Vagina (tissue), 2 donors: ENCODE measurements at places on chromosomes 16 and 17.

GRCh38 chr16:55082591-55082976 lies 151.9 kb downstream of the IRX5 start:
- no peak for DNase-seq

DNA sequence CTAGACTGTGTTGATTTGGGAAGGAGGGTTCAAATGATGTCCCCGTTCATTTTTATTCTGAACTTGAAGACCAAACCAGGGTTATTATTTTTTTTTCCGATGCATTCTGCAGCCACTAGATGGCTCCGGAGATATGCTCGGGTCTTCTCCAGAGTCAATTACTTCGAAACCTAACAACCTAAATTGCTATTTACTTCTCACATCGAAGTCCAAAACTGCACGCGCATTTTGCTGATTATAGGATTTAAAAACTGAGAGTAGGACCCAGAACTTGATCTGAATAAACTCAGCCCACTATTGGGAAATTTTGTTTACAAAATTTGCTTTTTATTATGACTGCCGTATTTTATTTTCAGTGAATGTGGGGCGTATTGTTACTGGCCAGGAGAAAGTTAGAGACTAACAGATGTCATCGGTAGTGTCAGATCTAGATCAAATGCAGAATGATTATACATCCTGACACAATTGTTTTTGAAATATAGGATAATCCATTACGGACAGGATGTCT lies 263.8 kb downstream of the HS3ST3A1 start:
- DNase-seq = no peak

DNA sequence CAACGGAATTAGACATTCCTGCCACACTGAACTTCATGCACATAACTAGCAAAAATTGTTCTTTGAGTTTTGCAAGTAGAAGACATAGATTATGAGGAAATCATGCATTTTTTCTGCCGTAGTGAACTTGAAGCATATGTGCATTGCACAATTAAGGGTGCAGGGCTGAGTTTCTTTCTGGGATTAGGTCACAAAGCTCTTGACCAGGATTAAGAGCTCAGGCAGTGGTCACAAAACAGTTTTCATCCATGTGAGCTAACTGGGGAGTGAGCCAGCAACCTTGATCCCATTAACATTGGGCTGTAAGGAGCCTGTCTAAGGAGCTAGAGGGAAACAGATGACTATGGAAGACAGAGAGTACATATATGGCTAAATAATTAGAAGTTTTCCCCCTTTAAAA lies 143.7 kb downstream of the PMP22 start:
- DNase-seq = no peak

GRCh38 chr16:81848306-81848853 lies 69.3 kb downstream of the PLCG2 start:
- no peak for DNase-seq

DNA sequence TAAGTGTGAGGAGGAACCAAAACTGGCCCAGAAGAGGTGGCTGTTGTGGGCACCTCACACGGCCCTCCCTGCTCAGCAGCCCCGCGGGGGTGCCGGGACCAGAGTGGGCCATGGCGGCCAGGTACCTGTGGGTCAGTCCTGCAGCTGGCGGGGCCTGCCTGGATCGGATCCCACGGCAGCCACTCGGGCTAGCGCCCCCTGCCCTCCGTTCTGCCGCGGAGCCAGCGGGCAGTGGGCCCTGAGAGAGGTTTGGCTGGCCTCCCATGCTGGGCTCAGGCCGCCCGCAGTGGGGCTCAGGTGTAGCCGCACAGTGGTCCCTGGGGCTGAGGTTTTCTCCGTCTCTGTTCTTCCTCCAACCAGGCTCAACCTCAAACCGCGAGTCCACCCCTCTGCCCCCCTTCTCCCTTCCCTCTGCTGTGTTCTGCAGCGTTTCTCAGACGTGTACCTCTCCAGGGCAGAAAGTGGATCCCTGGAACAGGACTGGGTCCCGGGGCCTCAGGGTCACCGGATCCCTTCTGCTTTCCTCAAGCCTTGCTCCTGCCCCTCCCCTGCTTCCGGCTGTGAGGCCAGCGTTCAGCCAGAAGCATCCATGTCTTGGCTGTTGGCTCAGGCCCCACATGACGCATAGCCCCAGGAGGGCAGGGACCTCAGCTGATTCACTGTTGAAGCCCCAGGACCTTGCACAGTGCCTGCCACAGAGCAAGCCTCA lies 28.6 kb upstream of the ITGA3 start:
- DNase-seq = no peak

GRCh38 chr17:44409309-44410028 lies 20.0 kb upstream of the ITGA2B start:
- no peak for DNase-seq

GRCh38 chr17:73267648-73268537 lies 6.2 kb upstream of the CPSF4L start:
- no peak for DNase-seq

DNA sequence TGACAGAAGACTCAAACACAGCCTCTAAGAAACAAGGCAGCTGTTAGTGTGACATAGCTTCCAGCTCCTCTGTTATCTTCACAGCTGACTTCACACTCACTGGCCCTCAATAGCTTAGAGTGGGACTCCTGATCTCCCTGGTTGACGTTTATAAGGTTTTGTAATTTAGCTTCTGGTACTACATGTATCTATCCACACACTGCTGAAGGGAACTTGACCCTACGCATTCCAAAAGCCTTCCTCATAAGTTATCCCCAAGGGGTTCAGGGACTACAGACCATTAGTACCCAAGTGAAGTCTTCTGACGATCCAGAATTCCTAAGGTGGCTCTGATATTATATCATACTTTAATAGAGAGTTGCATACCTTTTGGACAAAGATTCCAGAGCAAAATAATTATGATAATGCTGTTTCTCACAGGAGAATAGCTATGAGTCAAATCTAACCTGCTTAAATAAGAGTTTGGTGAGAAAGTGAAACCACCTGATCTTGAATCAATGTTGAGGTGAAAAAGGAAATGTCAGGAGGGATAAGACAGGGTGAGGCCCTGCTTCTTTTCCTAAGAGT lies 14.5 kb downstream of the ACACA start:
- DNase-seq = no peak

GRCh38 chr17:5508810-5509209 lies 22.4 kb downstream of the MIS12 start:
- no peak for DNase-seq

DNA sequence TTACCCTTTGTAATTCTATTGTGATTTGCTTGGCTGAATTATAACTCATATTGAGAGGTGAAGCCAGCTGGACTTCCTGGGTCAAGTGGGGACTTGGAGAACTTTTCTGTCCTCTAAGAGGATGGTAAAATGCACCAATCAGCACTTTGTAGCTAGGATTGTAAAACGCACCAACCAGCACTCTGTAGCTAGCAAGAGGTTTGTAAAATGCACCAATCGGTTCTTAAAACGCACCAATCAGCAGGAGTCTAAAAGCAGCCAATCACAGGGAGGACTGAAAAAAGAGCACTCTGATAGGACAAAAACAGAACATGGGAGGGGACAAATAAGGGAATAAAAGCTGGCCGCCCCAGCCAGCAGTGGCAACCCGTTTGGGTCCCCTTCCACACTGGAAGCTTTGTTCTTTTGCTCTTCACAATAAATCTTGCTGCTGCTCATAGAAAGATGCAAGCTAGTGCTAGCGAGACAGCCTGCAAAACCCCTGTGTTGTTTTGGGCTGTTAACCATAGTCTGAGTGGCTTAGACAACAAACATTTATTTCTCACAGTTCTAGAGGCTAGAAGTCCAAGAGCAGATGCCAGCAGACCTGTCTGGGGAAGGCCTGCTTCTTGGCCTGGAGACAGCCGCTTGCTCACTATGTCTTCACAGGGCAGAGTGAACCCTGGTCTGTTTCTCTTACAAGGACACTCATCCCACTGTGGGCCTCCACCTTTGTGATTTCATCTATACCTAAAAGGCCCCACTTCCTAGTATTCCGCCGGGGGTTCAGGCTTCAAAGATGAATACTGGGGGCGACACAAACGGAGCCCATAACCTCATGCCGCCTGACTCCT lies 39.0 kb upstream of the CRISPLD2 start:
- no peak for DNase-seq

DNA sequence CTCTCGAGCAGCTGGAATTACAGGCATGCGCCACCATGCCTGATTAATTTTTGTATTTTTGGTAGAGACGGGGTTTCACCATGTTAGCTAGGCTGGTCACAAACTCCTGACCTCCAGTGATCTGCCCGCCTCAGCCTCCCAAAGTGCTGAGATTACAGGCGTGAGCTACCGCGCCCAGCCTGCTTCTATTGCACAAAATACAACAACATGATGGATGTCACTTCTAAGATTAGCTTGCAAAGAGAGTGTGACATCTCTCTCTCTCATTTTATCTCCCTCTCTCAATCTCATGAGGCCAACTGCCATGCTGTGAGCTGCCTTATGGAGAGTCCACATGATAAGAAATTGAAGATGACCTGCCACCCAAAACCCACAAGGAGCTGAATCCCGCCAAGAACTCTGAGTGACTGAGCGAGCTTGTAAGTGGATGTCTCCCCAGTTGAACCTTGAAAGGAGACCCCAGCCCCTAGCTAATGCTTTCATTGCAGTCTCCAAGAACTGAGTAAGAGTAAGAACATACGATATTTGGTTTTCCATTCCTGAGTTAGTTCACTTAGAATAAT lies 458.5 kb downstream of the RBFOX1 start:
- no peak for DNase-seq

DNA sequence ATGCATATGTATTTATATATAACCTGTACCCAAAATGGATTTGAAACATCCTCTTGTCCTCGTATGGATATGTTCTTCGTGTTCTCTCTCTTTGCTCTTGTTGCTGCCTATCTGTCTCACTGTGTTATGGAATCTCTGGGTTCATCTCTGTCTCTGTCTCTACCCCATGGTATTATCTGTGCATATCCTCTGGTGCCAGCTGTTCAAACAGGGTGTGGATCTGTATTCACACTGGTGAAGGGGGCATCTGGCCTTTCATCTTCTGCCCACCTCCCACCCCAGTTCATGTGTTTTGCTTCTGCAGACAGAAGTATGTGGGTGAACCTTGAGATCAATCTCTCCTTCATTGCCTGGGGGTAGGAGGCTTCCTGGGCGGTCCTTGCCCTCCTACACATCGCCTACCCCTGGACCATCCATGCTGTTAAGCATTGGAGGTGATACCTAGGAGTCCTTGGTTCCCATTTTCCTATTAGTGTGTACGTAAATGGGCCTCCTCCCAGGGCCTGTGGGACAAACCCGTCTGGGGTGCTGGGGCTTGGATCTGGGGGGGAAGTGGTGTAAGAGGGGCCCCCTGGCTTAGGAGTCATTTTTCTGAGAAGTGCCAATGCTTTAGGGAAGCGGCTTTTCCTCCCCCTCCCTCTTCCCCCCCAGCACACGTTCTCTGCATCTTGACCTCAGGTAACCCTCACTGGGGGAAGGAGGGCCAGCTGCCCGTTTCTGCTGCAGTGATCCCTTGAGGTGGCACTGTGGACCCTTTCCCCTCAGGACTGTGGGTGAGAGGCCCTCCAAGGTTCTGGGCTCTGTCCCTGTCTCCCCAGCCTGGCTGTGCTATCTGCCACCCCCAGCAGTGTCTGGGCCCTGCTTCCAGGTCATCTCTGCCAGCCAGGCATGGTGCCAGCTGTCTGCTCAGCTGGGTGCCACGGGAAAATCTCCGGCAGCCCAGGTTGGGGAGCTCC lies 21.1 kb downstream of the RARA start:
- DNase-seq = no peak

DNA sequence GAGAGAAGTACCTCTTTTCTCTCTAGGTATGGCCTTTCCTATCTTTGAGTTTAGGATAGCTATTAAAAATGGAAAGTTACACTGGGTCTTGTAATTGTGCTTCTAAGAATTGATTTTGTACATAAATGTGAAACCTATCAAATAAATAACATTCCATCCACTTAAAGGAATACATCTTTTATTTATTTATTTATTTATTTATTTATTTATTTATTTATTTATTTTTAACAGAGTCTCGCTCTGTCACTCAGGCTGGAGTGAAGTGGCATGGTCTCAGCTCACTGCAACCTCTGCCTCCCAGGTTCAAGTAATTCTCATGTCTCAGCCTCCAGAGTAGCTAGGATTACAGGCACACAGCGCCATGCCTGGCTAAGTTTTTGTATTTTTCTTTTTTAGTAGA lies 1114.0 kb upstream of the EEF2KMT start:
- DNase-seq = no peak

GRCh38 chr17:6028294-6028693 lies 41.9 kb upstream of the WSCD1 start:
- DNase-seq = no peak

- DNase-seq = no peak
Measured at GRCh38 chr16:65392806-65393565, 271.1 kb upstream of the CDH11 start.

DNA sequence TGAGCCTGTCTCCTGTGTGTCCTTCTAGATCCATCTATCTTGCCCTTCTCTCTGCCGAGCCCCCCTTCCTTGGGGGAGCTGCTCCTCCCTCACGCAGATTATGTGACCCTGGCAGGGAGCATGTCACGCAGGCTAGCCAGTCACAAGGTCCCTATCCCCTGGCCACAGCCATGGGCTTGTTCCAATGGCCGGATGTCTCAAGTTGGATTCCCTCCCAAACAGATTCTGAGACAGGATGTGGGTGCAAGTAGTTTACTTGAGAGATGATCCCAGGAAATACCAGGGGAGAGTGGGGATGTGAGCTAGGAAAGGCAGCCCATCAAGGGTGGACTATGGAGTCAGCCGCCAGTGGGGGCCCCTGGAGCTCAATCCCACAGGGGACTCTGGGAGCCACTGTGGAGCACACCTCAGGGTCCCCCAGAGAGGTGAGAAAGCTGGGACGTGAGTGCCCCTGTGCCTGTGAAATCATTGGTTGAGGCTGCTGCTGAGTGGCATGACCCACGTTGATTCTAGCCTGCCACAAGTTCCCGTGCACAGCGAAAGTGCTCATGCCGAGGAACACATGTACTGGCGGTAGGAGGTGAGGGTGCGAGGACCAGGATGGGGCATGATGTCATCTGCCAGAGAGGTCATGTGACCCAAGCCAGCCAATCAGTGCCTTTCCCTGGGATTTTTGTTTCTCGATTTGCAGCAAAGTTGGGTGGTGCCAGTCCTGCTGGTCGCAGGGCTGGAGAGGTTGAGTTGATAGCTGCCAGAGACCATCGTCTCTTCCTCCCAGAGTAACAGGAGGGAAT lies 6.4 kb upstream of the CRISPLD2 start:
- DNase-seq = no peak

GRCh38 chr16:80557037-80557436 lies 16.2 kb downstream of the DYNLRB2 start:
- no peak for DNase-seq

DNA sequence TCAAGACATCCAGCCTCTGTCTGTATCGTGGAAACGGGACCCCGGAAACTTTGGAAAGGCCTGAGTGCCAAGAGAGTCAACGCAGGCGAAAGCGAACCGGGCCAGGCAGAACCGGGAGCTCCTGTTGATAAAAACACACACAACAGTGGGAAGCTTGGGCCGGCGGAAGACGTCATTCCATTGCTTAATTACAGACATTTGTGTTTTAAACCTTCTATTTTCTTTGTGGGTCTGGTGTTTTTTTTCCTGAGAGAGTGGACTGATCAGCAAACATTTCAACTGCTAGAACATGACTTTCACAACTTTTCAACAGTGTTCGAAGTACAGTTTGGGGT lies 878 bp upstream of the RNF157 start:
- no peak for DNase-seq

GRCh38 chr17:64411999-64412771 lies 21.5 kb upstream of the PECAM1 start:
- DNase-seq = no peak

GRCh38 chr17:49875685-49876084 lies 27.8 kb upstream of the TAC4 start:
- DNase-seq = no peak

- peak; percentile 28 for DNase-seq
Measured at GRCh38 chr16:27107185-27107592, 40.5 kb downstream of the C16orf82 start.

- no peak for DNase-seq
Measured at GRCh38 chr17:58377093-58377601, 25.1 kb upstream of the SUPT4H1 start.
